ENCODE measurements at places on chromosomes 13 and 19.
A peak's percentile ranks its signal among the peaks of the same experiment; 100 is the strongest.

DNA sequence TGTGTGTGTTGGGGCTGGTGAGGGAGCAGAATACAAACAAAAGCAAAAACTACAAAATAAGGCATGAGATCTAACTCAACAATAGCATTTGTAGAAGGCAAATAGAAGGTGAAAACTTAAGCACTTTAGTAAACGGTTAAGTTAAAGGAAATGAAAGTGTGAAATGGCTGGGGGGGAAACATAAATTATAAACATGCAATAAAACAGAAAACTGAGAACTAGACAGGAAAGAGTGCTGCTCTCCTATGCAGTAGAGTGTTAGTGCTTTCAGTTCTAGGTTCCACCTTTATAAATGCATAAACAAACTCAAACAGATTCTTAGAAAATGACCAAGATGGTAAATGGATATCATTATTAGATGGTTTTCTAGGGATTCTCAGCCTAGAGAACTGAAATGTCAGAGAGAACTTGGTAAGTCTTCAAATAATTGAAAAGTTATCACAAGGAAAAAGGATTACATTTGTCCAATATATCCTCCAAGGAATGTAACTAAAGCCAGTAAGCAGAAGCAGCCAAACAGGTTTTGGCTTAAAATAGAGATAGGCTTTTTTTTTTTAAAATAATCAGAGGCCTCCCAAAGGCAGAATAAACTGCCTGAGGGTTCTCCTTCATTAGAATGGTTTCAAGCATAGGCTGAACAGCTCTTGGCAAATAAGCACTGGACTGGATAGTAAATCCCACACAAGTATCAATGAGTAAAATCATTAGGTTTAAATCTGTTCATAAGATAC, 23.3 kb downstream of the RBM26 start:
- DNase-seq = no peak

GRCh38 chr19:44557933-44558332, 28.5 kb upstream of the CEACAM20 start:
- no peak for DNase-seq

GRCh38 chr19:30734669-30735068, 362.5 kb downstream of the ZNF536 start:
- DNase-seq = no peak

- DNase-seq = no peak
Observed at GRCh38 chr13:97116754-97117153, 105.4 kb upstream of the MBNL2 start.

GRCh38 chr19:5170329-5170745, 170.3 kb downstream of the PTPRS start:
- no peak for DNase-seq

DNA sequence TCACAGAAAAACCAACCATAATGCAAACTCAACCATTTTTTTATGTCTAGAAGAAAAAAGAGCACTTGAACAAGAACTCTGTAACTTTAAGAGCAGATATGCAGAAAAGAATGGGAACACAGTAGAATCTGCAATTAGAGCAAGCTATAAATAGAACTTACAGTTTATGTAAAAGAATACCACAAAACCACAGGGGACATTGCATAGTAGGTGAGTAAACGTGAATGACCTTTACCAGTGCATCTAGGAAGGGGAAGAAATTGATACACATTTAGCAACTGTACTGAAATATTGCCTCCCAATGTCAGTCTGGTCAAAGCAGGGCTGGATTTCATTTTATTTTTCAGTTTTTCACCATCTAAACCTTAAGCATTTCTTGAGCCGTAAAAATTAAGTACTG, 242.2 kb upstream of the EDNRB start:
- no peak for DNase-seq

DNA sequence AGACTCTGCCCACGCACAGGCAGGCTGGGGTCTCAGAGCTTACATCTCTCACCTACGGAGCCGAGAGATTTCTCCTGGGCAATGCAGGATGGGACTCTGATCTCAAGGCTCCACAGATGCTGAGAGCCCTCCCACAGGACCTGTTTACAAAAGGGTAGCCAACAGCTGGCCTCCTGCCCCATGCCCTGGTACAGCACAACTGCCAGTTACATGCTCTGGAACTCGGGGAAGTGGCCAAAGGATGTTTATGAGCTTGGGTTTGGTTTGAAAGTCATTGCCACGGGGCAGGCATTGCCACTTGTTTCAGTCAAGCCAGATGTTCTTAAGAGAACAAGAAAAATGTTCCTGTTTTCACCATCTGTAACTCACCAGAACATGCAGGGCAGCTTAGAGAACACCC, 3.5 kb downstream of the DHRS12 start:
- no peak for DNase-seq

DNA sequence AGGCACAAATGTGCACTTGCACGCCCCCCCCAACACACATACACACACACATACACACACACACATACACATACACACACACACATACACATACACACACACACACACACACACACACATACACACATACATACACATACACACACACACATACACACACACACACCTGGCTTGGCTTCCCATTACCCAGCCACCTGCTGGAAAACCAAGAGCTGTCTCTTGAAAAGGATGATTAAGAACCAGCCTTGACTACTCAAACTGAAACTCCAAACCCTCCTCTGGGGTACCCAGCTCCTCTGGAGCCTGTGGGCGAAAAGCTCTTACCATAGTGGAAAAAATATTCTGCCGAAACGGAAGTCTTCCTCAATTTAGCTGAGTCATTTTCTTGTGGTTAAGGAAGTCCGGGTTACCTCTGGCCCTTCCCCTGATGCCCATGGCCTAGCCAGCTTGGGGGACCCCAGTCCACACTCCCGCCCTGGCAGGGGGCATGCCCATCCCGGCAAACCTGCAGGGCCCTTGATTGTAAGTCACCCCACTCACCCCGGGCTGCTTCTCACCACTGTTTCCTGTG, 21.9 kb downstream of the CEBPA start:
- DNase-seq = no peak

DNA sequence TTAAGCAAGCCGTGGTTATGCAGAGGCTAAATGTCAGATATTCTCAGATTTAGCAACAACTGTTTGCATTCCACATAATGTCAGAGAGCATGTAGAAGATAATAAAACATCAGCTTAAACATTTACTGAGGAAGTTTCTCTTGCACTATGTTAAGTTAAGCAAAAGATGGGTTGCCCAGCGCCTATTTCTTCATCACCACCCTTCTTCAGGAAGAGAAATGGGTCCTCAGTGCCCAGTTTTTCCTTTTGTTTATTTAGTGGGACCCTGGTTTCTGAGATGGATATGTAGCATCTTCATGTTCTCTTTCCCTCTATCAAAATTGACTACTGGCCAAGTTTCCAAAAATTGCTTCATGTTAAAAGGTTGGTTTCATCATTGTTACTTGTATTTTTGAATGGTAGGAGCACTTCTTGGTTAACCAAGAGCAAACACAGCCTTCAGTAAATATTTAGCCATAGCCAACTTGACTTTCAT, 356.8 kb downstream of the RFC3 start:
- no peak for DNase-seq

DNA sequence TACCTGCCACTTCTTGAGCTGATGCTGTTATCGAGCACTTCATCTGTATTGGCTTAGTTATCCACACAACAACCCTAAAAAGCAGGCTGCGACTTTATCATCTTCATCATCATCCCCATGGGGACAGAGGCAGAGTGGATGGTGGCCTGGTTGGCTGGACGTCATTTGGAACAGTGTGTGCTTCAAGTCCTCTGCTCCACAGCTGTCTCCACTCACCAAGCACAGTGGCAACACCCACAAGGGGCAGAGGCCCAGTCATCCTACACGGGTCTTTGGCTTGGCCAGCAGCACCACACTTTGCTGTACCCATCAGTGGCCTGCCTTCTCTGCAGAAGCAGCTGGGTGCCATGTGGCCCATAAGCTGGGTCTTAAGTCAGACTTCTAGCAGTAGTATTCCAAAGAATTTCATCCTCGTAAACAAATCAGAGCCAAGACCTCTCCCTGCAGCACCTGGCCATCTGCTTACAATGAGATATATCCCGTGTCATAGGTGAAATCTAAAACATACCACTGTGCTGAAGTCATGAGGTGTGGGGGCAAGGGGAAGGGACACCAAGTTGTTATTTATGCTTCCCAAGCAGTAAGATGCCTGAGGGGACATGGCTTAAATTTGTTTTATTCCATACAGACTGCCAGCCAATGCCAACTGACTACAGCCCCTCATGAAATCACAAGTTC, 47.9 kb upstream of the EPHX3 start:
- DNase-seq = no peak

DNA sequence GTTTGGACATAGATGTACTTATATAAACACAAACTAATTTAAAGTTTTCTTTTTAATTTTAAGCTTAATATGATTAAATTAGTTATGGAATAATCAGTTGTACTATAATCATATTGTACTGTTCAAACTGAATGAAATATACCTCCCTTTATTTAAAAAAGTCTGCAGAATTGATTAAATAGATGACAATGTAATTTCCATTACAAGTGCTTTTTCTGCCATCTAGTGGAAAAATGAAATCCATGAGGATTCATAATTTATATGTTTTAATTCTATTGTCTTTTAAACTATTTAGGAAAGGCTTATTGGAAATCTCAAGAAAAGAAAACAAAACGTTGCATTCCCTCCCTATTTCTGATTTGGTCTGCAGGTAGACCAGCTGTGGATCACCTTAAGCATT, 30.9 kb downstream of the MZT1 start:
- DNase-seq = peak; percentile 28

- peak; percentile 81 for DNase-seq
Observed at GRCh38 chr19:38362076-38362945, 12.1 kb upstream of the PSMD8 start.

DNA sequence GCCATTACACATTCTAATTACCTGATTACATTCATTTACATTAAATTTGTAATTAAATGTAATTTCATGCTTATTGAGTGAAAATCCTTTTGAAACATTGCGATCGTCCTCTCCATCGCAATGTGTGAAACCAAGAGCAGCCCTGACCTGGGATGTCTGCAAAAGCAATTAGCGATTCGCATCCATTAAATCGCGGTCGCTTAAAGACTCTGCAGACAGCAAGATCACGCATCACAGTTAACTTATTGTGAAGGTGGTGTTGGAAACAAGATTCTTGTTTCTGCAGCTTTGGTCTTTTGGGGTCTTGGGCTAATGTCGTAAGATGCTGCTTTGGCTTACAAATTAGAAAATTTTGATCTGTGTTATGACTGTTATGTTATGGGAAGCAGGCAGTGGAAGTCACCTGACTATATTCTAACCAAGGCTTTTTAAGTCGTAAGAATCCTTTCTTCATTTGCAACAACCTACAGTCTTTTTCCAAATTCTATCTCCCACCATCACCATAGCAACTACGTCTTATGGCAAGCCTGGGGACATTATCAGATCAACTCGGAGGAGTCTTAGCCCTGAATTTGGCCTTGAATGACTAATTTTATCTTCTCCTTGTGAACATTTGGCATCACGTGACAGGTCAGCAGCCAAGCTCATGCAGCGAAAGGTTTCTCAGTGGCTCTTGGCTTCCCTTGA, 142.8 kb upstream of the SOX1 start:
- no peak for DNase-seq

DNA sequence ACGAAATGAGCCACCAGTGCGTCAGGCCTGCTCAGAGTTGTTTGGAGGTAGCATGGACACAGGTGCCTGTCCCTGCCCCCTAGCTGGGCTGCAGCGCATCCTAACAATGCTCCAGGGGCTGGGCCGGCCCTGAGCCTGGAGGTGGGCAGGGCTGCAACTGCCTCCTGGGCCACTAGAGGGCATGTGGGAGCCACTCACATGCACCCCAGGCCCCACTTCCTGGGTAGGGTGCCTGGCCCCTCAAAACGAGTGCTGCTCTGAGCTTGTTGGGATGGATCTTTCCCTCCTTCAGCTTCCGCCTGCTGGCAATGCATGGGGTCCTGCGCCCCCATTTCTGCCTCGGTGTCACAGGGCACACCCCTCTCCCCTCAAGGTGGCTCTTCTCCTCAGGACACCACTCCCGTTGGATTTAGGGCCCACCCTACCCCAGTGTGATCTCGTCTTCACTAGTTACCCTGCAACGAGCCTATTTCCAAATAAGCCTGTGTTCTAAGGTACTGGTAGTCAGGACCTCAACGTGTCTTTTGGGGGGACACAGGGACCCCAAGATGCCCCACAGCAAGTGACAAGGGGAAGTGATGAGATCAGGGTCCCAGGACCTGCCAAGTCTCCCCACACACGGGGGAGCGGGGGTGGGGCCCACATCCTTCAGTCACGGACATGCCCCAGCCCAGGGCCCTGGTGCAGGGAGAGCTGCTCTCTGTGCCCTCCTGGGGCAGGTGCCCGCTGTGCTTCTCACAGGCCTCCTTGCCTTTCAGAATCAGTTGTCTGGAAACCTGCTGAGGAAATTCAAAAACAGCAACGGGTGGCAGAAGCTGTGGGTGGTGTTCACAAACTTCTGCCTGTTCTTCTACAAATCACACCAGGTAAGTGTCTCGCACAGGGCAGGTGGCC, 131.3 kb downstream of the STK24 start:
- peak; percentile 21 for DNase-seq

DNA sequence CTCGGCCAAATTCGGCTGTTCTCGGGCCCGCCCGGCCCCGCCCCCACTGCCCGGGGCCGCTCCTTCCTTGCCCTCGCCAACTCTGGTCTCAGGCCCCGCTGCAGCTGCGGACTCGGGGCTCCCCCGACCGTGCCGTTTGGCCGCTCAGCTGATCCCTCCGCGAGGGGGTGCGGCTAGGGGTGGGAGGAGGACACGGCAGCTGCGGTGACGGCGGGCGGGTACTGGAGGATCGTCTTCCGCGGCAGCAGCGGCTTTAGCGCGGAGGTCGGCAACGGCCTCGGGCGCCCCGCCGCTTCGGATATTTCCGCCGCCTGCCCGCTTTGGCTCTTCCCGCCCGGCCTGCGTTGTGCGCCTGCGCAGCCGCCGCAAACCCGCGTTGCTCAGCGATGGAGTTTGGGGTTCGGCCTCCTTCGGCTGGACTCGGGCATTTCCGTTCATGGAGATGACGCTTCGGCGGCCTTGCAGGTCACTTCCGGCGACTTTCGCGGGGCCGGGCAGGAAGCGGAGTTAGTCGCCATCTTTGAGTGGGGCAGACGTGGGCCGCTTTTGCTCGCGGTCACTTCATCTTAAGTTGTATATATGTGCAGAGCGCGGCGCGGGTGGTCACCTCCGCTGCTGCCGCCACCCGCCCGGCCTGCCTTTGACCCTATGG, 338 bp upstream of the UBE2M start:
- no peak for DNase-seq

GRCh38 chr19:33532859-33533460, 11.4 kb upstream of the PEPD start:
- no peak for DNase-seq

Measured in NCI-H1105 treated with DMSO at 0.1 percent for 48 hours (cell line).